ENCODE measurements at places on chromosomes 12 and 14. TPM values are rescaled to one million over a fixed set of nuclear protein-coding genes. Genes with fewer than 3 reads are reported as not detected.

DNA sequence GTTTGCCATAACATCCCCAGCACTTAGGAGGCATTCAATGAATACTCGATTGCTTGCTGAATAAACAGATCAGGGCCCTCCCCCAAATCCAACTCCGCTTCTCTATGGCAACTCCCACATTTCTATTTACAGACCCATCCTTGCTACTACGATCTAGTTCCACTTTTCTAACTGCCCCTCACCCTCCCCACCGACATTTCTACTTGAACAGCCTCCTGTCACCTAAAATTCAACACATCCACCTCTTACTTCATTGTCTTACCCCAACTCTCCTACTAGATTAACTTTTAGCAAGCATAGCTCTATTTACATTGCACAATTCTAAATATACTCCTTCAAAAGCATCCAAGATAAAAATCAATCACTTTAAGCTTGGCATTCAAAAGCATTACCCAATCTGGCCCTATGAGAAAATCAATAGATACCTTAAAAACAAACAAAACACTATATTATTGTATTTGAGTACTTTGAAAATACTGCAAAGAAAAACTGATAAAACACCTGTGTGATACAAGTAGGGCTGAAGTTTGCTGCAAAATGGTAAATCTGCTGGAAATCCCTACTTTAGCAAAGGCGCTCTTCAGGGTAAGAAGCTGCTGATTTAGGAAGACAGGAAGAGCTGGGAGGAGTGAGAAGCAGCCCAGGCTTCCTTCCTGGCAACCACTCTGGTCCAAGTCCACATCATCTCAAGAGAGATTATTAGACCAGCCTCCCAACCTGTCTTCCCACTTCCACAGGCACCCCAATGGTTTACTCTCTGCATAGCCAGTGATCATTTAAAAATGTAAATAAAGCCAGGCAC, 96.4 kb downstream of the HECTD4 start:
- ATAC-seq, result no peak

- no peak for ATAC-seq
These were observed 1.6 kb upstream of the AQP6 start for GRCh38 chr12:49971141-49971540.

NKX2-1 gene
- total RNA-seq, result not detected

GRCh38 chr12:49279706-49280159, 14.9 kb downstream of the TUBA1C start:
- no peak for ATAC-seq

GRCh38 chr12:109997393-109997792, 1.2 kb upstream of the GIT2 start:
- ATAC-seq, result no peak

DNA sequence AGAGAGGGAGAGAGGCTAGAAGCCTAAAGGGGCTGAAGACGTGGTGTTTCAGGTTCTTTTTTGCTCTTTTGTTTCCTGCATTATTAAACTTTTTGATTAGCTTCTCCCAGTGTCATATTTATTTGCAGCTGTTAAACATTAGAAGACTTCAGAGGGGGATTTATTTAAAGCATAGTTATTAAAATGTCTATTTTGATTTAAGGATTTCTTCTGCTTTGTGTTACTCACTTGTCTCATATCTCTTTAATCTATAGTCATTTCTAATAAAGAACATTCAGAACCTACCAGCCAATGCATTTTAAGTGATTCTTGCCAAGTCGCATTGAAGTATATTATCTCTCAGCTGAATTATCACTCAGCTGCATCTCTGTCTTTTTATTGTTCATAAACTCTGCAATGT, 152.0 kb upstream of the DYRK2 start:
- ATAC-seq, result no peak

GRCh38 chr12:25876383-25877045, 82.0 kb upstream of the RASSF8 start:
- ATAC-seq, result no peak

SPIC gene
- total RNA-seq, result not detected

CELA1 gene
- not detected for total RNA-seq

MGP gene
- 0.74 TPM for total RNA-seq

DNA sequence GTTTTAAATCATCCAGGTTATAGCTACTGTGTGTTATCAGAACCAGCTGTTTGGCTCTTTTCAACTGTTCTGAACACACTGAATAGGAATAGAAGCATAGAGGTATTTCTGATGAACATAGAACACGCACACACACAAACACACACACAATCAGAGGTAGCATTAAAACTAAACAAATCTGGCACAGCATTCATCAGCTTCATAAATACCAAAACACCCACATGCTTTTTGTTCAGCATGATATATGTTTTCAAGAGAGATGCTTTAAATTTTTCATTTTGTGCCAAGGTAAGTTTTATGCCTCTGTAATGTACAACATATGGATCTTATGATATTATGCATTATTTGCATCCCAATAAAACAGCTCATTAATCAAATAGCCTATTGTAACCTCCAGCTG, 208.6 kb downstream of the GALC start:
- no peak for ATAC-seq

GRCh38 chr12:113196990-113197389, 11.5 kb downstream of the RITA1 start:
- peak; percentile 97 for ATAC-seq

Measured in activated T-helper 17 cell treated with anti-CD3 and anti-CD28 coated beads, Interleukin-2, amount 50 U/mL, for 72 hours (primary cell).